ENCODE measurements at places on chromosomes 16 and 17.

- no peak overlapping the region for H3K27ac ChIP-seq
- DNase-seq, result peak; percentile 18
- no peaks in the 10 kb centered on the region for H3K36me3 ChIP-seq
- H3K4me3 ChIP-seq, result no peak overlapping the region
- H3K4me1 ChIP-seq, result peaks cover 2% of the 10 kb centered on the region
- no peaks in the 10 kb centered on the region for H3K27me3 ChIP-seq
These were observed 195.2 kb downstream of the MAP2K6 start for GRCh38 chr17:69609473-69610305.

GRCh38 chr16:19382887-19383816 lies 34.5 kb upstream of the TMC5 start:
- H3K27ac ChIP-seq, result no peak overlapping the region
- no peaks in the 10 kb centered on the region for H3K36me3 ChIP-seq
- DNase-seq, result no peak
- H3K27me3 ChIP-seq, result peaks cover 2% of the 10 kb centered on the region
- no peak overlapping the region for H3K4me3 ChIP-seq
- H3K4me1 ChIP-seq, result no peaks in the 10 kb centered on the region

- H3K36me3 ChIP-seq, result no peaks in the 10 kb centered on the region
- no peak for DNase-seq
- no peak overlapping the region for H3K4me3 ChIP-seq
- no peak overlapping the region for H3K27ac ChIP-seq
These were observed 269.4 kb upstream of the ELAC2 start for GRCh38 chr17:13287226-13287625.

DNA sequence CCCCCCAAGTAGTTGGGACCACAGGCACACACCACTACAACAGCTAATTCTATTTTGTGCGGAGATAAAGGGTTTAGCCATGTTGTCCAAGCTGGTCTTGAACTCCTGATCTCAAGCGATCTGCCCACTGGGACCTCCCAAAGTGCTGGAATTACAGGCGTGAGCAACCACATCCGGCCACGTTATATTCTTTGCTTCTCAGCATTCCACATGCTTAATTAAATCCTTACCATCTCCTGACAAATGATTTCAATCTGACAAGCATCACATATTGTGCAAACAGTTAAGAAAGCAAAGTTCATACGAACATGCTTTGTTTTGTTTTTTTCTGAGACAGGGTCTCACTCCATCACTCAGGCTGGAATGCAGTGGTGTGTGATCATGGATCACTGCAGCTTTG lies 18.2 kb downstream of the HIGD1B start:
- no peaks in the 10 kb centered on the region for H3K36me3 ChIP-seq
- DNase-seq, result no peak
- H3K27ac ChIP-seq, result no peak overlapping the region
- H3K4me1 ChIP-seq, result no peaks in the 10 kb centered on the region

GRCh38 chr17:67476787-67477335 lies 99.8 kb downstream of the PITPNC1 start:
- no peaks in the 10 kb centered on the region for H3K27me3 ChIP-seq
- H3K4me1 ChIP-seq, result peaks cover 22% of the 10 kb centered on the region
- DNase-seq, result no peak
- H3K27ac ChIP-seq, result no peak overlapping the region
- H3K36me3 ChIP-seq, result peaks cover 2% of the 10 kb centered on the region

DNA sequence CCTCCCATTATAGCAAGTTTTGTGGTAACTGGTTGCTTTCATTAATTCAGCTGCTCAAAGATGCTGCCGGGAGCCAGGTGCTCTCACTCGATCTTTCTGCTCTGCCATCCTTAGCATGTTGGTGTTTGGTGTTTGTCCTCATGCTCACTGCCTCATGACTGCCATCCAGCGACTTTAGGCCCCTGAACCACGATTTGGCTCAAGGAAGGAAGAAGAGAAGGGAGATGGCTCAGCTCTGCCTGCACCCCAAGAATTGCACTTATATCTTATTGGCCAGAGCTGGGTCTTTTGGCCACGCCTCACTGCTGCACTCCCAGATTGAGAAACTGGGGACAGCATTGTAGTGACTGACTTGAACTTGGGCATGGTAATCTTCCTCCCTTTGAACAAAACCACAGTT lies 52.7 kb downstream of the ARSG start:
- no peaks in the 10 kb centered on the region for H3K36me3 ChIP-seq
- no peaks in the 10 kb centered on the region for H3K4me1 ChIP-seq
- no peaks in the 10 kb centered on the region for H3K27me3 ChIP-seq
- no peak overlapping the region for H3K27ac ChIP-seq
- no peak for DNase-seq

DNA sequence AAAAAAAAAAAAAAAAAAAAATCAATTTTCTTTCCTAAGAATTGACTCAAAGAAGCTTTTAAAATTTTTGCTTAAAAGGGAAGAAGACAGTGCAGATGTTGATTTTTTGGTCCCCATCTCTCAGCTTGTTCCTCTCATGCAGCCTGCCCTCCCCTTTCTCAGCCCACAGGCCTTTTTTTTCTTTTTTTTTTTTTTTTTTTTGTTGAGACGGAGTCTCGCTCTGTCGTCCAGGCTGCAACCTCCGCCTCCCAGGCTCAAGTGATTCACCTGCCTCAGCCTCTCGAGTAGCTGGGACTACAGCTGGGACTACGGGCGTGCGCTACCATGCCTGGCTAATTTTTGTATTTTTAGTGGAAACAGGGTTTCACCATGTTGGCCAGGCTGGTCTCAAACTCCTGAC lies 17.7 kb downstream of the YPEL2 start:
- peaks cover 2% of the 10 kb centered on the region for H3K27me3 ChIP-seq
- no peak overlapping the region for H3K4me3 ChIP-seq
- no peak overlapping the region for H3K27ac ChIP-seq
- DNase-seq, result no peak
- H3K36me3 ChIP-seq, result no peaks in the 10 kb centered on the region
- peaks cover 32% of the 10 kb centered on the region for H3K4me1 ChIP-seq

DNA sequence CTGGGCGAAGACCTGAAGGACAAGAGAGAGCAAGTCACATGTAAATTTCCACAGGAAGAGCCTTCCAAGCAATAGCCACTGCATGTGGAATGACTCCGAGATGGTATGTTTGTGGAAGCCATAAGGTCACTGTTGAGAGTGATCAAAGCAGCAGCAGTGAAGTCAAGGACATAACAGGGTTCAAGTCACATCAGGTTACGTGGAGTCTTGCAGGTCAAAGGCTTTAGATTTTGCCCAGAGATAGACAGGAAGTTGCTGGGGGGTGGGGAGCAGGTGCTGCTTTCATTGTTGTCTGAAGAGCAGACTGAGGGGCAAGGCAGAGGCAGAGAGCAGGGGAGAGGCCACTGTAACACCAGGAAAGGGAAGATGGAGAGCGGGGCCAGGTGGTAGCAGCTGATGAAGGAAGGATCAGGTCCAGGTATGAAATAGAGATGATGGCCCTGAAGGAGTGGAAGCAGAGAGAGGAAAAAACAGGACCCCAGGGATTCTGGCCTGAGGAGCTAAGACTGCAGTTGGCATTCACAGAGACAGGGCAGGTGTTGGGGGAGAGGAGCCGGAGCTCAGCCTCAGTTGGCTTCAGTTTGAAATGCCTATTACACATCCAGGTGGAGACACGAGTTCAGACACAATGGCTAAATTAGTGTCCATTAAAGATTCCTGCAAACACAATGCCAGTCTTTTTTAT lies 129.3 kb upstream of the AXIN2 start:
- H3K27ac ChIP-seq, result no peak overlapping the region
- H3K27me3 ChIP-seq, result no peaks in the 10 kb centered on the region

DNA sequence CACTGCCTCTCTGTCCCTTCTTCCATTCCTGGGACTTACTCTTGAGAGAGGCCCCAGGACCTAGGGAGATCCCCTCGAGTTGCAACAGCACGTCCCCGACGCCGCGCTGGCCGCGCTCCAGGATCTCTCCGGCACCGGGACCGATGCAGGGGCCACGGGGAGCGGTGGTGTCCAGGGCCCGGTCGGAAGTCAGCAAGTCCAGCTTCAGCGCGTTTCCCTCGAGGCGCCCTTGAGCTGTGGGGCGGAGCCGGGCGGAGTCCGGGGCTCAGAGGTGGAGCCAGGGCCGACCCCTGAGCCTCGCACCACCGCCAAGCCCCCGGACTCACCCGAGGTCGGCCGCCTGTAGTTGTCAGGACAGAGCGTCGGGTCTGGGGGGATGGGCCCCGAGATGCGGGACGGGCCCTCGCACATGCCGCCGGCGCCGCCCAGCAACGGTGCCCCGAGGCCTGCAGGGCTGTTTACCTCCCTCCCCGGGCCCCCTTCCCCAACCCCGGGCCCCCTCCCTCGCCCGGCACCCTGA lies 458 bp downstream of the ENKD1 start:
- no peaks in the 10 kb centered on the region for H3K36me3 ChIP-seq
- H3K4me1 ChIP-seq, result peaks cover 27% of the 10 kb centered on the region
- peak overlapping the region; percentile 76 for H3K4me3 ChIP-seq

DNA sequence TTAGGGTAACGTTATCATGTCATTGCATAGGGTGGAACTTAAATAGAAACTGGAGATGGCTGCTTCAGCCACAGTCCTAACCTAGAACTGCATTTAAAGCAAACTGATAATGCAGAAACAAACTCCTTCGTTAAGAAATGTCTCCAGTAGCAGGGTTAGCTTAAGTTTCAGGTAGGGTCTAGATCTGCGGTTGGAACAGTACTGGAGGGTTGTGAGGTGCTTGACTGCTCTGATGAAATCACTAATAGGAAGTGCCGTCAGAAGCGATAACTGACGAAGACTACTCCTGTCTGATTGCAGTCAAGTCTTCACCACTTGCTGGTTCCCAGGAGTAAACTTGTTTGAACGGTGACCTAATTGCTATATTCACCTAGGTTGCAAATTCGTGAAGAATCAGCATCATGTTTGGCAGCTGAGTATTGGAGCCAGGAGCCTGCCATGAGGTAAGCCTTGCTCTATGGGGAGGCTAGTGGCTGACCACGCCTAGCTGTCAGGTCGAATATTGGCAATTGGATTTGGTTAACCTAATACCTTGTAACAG lies 24.5 kb downstream of the TRPV2 start:
- H3K4me1 ChIP-seq, result peaks cover 31% of the 10 kb centered on the region
- DNase-seq, result no peak
- peak overlapping the region; percentile 99 for H3K27ac ChIP-seq
- H3K36me3 ChIP-seq, result peaks cover 6% of the 10 kb centered on the region
- H3K4me3 ChIP-seq, result peak overlapping the region; percentile 98
- H3K27me3 ChIP-seq, result peaks cover 19% of the 10 kb centered on the region

DNA sequence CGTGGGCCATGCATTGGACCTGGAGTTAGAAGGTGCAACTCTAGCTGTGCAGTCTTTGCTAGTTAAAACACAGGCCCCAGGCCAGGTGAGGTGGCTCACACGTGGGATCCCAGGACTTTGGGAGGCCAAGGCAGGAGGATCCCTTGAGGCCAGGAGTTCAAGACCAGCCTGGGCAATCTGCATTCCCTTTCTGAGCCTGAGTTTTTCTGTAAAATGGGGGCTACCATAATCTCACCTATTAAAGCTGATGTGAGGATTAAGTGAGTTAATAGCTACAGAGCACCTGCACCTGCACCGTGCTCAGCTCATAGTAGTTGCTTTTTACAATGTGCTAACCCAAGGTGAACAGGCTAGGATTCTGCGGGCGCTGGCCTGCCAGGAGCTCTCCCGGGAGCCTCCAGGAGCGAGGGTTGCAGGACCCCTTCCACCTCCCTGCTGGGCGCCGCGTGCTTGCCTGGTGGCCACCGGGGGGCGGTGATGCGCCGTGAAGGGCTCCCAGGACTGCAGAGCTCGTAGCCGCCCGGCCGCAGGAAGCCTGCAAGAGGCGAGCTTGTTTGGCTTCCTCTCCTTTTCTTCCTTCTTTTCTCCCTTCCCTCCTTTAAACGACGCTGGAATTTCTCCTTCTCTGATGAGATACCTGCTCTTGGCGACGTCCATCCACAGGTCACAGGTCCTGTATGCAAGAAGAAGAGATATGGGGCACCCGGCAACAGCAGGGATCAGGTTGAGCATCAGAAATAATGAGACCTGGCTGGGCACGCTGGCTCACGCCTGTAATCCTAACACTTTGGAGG lies 51.3 kb downstream of the ZFP90 start:
- H3K27ac ChIP-seq, result no peak overlapping the region
- peak; percentile 85 for DNase-seq
- H3K4me3 ChIP-seq, result no peak overlapping the region
- H3K4me1 ChIP-seq, result no peaks in the 10 kb centered on the region
- H3K27me3 ChIP-seq, result no peaks in the 10 kb centered on the region
- H3K36me3 ChIP-seq, result peaks cover 12% of the 10 kb centered on the region

- no peak for DNase-seq
- no peaks in the 10 kb centered on the region for H3K27me3 ChIP-seq
- H3K36me3 ChIP-seq, result peaks cover 9% of the 10 kb centered on the region
- peaks cover 26% of the 10 kb centered on the region for H3K4me1 ChIP-seq
- peak overlapping the region; percentile 61 for H3K4me3 ChIP-seq
These were observed 171.6 kb downstream of the ZNF18 start for GRCh38 chr17:11825572-11826209.

DNA sequence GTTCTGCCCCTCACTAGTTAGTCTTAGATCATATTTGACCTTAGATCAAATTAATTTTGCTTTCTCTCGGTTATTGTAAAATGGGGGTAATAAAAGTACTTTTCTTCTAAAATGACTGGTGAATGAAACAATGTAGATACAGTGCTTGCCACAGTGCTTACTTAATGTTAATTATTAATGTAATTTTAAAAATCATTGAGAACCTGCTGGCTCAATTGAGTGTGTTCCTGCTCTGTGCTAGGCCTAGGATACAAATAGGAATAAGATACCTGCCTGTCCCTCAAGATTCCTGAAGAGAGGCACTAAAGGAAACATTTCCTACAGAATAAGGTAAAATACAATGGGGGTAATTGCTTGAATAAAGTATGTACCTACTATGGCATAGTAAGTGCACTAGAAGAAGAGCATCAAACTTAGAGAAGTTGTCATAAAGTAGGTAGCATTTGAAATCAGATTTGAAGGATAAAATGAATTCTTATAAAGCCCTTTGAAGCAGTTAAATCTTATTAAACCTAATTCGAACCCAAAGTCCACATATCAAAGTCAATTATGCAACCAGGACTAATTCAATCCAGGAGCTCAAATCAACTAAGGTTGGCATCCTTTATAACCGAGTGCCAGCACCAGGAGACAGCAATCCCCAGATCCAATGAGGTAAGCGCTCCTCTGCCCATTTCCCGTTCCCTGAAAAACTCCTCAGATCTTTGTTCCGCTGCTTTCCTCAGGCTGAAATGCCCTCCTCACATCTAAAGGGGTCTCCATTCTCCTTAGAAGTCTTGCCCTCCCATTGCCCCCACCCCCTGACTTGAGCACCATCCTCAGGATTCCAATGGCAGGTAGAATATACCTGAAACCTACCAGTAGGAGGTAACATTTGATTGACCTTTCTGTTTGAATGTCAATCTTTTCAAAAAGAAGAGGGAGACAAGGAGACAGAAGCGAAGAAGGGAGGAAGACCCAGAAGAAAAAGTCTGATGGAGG lies 2.4 kb upstream of the MED13 start:
- H3K4me3 ChIP-seq, result peak overlapping the region; percentile 7
- DNase-seq, result no peak
- H3K4me1 ChIP-seq, result peaks cover 22% of the 10 kb centered on the region
- peaks cover 4% of the 10 kb centered on the region for H3K36me3 ChIP-seq

GRCh38 chr16:81936209-81937000 lies 74.9 kb downstream of the SDR42E1 start:
- H3K36me3 ChIP-seq, result no peaks in the 10 kb centered on the region
- H3K27ac ChIP-seq, result no peak overlapping the region
- no peaks in the 10 kb centered on the region for H3K4me1 ChIP-seq
- no peak for DNase-seq
- no peaks in the 10 kb centered on the region for H3K27me3 ChIP-seq

- no peak overlapping the region for H3K27ac ChIP-seq
- H3K27me3 ChIP-seq, result peaks cover 15% of the 10 kb centered on the region
- H3K36me3 ChIP-seq, result no peaks in the 10 kb centered on the region
- H3K4me3 ChIP-seq, result no peak overlapping the region
These were observed 20.3 kb downstream of the ALOX15B start for GRCh38 chr17:8059131-8059530.
